ENCODE measurements at places on chromosomes 11 and 22.

GRCh38 chr11:132414451-132414850 lies 1044.0 kb downstream of the NTM start:
- DNase-seq, result no peak

- DNase-seq, result no peak
Observed at GRCh38 chr11:133521502-133521901, 10.8 kb downstream of the OPCML start.

DNA sequence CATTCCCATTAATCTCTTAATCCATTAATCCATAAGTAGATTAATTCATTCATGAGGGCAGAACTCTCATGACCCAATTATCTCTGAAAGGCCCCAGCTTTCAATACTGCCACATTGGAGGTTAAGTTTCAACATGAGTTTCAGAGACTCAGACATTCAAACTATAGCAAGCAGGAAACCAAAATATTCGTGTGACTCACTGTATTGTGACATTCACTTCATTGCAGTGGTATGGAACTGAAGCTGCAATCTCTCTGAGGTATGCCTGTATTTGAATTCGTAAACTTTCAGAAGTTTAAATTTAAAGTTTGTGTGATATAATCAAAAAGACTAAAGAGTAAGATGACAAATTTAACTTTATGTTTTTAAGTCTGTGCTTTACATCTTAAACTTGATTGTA lies 2.9 kb upstream of the OR52J3 start:
- DNase-seq, result no peak

DNA sequence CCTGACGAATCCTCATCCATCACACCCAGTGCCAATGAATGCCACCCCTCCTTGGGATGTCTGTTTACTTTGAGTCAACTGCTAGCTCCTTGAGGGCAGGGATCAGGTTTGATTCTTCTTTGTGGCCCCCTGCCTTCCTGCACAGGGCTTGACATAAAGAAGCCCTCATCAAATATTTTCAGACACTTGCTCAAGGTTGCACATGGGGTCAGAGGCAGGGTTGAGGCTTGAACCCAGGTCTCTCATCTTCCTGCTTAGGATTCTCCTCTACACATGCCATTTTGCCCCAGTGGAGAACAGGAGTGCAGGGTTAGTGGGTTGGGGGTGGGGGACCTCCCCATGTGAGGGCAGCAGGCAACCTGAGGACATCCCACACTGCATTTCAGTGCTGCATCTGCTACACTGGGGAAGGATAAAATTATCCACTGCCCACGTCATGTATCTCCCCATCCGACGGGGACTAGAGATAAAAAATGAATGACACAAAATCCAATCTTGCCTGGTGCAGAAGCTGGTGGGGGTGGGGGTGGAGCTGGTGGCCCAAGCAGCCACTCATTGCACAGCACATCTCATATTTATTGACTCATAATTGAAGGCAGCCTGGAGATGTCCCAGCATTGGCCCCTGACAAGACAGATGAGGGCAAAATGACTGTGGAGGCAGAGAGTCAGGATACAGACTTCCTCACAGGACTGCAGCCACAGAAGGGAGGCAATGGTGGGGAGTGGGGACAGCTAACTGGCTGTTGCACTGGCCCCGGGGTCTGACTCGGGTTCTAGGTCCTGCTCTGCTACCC lies 41.3 kb downstream of the NEU3 start:
- DNase-seq, result no peak

DNA sequence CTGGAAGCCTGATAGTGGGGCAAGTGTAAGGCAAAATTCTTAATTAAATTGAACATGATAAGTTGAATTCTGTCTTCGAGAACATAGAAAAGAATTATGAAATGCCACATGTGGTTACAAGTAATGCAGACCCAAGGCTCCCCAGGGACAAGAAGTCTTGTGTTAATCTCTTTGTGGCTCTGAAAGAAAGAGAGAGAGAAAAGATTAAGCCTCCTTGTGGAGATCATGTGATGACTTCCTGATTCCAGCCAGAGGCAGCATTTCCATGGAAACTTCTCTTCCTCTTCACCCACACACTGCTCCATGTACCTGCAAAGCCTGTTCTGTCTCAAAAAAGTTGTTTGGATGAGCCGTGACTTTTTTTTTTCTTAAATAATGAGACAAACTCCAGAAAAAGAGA lies 1.9 kb upstream of the TYR start:
- no peak for DNase-seq

GRCh38 chr11:60530454-60531100 lies 15.4 kb downstream of the MS4A13 start:
- DNase-seq, result no peak

GRCh38 chr11:10785146-10785474 lies 23.6 kb downstream of the EIF4G2 start:
- DNase-seq, result no peak

DNA sequence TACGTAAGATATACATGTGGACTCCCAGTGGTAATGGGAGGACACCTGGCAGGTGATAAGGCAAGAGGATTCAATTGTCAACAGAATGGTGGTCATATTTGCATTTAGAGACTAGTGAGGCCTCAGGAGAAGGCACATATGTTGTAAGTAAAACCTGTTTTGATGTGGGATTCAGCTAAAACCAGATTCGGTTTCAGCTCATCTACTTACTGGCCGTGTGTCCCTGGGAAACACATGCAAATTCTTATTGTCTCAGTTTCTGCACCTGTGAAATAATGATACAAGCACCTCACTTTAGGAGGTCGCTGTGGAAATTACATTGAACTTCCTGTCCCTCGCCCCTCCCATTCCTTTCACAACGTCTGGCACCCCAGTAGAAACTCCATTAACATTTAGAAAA lies 78.9 kb upstream of the FIBIN start:
- no peak for DNase-seq

GRCh38 chr22:31022516-31022915 lies 53.5 kb downstream of the TUG1 start:
- no peak for DNase-seq
